Activated naive CD4-positive, alpha-beta T cell treated with Interleukin-2 at 50 U/mL for 16 hours (primary cell): ENCODE measurements at places on chromosomes 5 and 9.

GRCh38 chr9:38638881-38639576 lies 18.6 kb upstream of the ANKRD18A start:
- no peak for DNase-seq

DNA sequence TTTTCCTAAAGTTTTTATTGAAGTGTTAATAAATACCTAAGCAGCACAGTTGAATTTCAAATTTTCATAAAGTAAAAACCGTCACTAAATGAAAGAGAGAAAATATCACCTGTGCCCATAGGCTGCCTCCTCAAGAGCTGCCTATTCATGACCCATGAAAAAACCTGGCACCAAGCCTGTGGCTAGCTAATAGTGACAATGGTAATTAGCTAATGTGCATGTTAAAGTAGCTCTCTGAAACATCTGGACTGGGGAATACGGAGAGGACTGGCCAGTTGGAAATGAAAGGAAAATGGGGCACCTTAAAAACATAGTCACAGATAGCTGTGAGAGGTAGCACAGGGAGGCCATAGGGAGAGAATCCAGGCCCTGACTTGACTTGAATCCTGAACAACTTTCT lies 5.4 kb upstream of the GNE start:
- no peak for DNase-seq

DNA sequence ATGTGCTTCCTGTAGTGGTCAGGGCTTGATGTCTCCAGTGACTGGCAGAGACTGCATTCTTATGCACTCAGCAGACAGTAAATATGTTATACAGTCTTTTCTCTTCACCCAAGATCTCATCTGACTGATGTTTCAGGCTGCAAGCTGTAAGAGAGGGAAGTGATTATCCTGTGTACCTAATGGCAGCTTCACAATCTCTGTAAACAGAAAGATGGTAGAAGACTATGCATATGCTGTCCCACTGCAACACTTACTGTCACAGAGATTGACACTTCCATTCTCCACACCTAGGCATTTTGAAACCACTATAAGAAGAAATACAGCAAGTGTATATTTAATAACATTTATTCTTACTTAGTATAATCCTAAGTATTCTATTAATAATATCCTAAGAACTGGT lies 97.6 kb upstream of the ANXA1 start:
- no peak for DNase-seq

- no peak for DNase-seq
Measured at GRCh38 chr9:133204993-133205336, 4.1 kb downstream of the OBP2B start.

- DNase-seq: no peak
Measured at GRCh38 chr5:145853781-145854376, 18.7 kb upstream of the PRELID2 start.

GRCh38 chr5:132389585-132390286 lies 20.2 kb downstream of the SLC22A5 start:
- DNase-seq: no peak

DNA sequence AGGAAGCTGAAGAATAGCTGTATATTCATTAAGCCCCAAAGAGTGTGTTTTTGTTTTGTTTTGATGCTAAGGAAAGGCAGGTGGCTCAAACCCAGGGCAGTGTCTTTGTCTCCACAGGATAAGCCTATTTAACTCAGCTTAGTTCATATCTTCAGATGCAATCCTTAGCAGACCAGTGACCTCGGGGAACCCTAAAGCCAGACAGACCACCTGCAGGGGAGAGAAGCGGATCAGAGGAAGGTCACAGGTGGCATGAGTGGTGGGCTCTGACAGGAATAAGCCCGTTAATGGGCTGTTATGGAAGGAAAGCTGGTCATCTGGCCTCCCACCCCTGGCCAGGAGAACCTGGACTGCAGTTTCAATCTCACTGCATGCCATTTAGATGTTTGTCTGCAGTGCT lies 30.8 kb downstream of the TAS2R1 start:
- no peak for DNase-seq
